ENCODE measurements at places on chromosomes 12 and 14.

DNA sequence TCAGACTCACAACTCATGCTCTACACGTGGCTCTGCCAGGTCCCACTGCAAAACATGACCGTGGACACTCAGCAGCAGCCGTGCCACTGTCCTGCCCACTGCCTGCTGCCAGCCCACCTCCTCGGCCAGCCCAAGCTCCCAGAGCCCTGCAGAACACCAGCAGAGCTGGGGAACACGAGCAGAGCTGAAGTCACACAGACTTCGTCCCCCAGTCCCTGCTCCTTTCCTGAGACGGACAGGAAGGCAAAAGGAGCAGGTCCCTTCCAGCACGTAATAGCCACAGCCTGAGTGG is 152.1 kb downstream of the DPF3 start:
- DNase-seq = no peak

- DNase-seq = no peak
Measured at GRCh38 chr12:121918679-121919038, 267 bp downstream of the CFAP251 start.

DNA sequence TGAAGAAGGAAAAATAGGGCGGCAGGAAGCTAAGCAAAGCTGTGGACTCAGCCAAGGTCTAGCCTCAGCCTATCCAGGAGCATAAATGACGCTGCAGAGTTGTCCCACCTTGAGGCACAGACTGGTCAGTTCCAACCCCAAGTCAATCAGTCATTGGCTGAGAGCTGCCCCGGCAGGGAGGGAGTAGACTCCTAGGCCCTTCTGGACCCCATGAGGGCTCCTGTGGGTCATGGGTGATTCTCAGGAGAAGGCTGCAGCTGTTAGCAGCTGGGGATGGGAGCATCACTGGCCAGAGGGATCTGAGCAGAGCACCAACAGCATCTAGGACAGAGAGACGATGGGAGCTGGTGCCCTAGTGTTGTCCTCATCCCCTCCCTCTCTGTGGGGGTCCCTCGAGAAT is 51.8 kb upstream of the ESRRB start:
- no peak for DNase-seq

DNA sequence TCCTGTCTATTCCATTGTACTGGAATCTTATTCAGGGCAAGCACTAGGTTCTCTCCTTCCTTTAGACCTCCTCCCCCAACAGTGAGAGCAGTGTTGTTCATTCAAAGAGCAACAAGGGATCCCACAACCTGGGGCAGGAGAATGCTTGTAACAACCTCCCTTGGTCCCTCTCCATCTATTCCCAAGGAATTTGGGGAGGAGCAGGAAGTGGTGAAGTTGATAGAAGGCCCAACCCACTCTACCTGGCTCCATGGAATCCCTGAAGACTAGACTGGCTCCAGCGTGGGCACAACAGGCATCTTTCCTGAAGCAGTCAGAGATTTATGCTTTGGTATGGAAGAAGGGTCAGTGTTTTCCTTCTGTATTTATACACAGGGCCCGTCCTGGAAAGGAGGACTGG is 33.4 kb upstream of the CISTR start:
- no peak for DNase-seq

DNA sequence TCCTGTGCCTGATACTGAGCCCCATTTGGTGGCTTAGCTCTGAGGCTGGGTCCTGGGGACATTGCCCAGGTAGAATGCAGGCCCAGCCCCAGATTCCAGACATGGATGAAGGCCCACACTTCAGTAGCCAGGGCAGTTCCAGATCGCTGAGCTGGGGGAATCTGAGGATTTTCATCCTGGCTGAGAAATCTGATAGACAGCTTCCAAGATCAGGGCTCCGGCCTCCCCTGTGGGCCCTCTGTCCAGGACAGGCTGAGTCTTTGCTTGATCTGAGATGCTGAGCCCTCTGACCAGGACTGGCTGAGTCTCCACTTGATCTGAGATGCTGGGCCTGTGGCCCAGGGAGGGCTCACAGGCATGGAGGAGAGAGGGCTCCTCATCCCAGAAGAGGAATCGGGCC is 3.3 kb upstream of the RASAL1 start:
- DNase-seq = no peak

DNA sequence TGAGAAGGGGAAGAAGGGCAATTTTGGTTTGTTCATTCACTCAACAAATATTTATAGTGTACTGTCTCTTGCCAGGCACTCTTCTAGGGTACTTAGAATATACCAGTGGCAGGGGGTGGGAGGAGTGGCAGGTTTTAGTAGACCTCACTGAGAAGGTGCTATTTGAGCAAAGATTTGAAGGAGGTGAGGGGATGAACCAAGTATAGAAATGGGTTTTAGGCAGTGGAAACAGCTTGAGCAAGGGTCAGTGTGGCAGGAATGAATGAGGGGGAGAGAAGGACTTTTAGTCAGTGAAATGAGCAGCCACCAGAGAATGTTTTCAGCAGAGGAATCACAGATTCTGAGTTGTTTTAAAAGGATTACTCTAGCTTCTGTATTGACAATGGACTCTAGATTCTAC is 2.3 kb downstream of the PRIM1 start:
- DNase-seq = no peak

GRCh38 chr12:11596141-11596540 is 53.3 kb upstream of the ETV6 start:
- DNase-seq = no peak

GRCh38 chr12:16606201-16606849 is 363 bp upstream of the LMO3 start:
- DNase-seq = peak; percentile 75

- no peak for DNase-seq
Measured at GRCh38 chr14:99891266-99891665, 98.1 kb downstream of the EML1 start.

GRCh38 chr12:109680264-109681005 is 33.2 kb upstream of the FAM222A start:
- no peak for DNase-seq

GRCh38 chr12:65330331-65330730 is 51.8 kb downstream of the MSRB3 start:
- no peak for DNase-seq

GRCh38 chr14:68318828-68319227 is 474.0 kb downstream of the ZFP36L1 start:
- no peak for DNase-seq

- no peak for DNase-seq
Measured at GRCh38 chr12:47864646-47865235, 40.1 kb downstream of the VDR start.

- DNase-seq = no peak
Measured at GRCh38 chr12:94271351-94271750, 123.0 kb downstream of the PLXNC1 start.

DNA sequence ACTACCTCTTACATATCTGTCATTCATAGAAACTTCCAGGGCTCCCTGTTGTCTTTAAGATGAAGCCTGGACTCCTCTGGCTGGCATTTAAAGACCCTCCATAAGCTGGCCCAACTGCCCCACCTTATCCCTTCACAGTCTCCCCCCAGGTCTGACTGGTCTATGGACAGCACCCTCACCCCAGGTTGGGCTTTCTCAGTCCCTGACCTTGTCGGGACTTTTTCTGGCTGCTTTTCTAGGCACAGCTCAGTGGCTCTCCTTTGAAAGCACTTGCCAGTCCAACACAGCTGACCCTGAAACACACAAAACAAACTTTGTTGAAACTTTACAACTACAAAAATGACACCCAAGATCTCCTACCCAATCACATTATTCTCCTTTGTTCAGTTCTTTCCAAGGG is 13.9 kb upstream of the MYH7 start:
- no peak for DNase-seq

- DNase-seq = no peak
Measured at GRCh38 chr12:27974735-27975221, 2.2 kb upstream of the PTHLH start.

GRCh38 chr12:121092034-121092433 is 40.6 kb upstream of the P2RX7 start:
- DNase-seq = no peak

DNA sequence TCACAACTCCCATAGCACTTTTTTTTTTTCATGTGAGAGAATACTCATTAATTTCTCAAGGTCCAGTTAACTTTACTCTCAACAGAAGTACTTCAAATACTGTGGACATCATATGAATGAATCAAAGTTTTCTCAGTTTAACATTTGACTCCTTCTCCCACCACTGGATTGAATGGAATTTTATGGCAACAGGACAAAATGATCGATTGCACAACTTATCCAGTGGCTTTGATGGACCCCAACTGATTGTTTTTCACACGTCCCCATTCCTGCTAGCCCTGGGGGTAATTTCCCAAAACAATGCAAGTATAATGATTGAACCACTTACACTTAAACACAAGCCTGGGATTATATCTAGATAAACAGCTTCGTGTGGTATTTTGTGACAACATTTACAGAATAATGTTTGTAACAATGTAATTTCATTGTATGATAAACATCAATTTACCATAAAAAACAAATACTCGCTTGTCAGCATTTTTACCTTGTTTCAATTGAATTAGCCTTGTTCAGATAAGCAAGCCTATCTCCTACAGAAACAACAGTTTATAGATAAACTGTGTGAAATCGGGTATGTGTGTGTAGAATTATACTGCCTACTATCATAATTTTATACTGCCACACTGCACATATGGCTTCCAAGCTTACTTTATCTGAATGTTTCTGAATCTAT is 60.9 kb downstream of the SOX5 start:
- DNase-seq = no peak
